Fibroblast of lung (primary cell): ENCODE measurements at places on chromosomes 1 and 21. TPM values are rescaled to one million over a fixed set of nuclear protein-coding genes. Genes with fewer than 3 reads are reported as not detected.
A peak's percentile ranks its signal among the peaks of the same experiment; 100 is the strongest.

OR2T27 gene
- total RNA-seq, result not detected in 2 replicates

CFH gene
- 146 and 237 TPM in 2 replicates for total RNA-seq

FAM163A gene
- total RNA-seq, result not detected in 2 replicates

RNF207 gene
- 9.2 and 17.2 TPM in 2 replicates for total RNA-seq

ARHGEF10L gene
- total RNA-seq, result 13.1 and 24.3 TPM in 2 replicates

FALEC gene
- total RNA-seq, result 0.83 and 1.0 TPM in 2 replicates

- no peak overlapping the region for H3K27ac ChIP-seq
- no peak overlapping the region for H3K4me3 ChIP-seq
- DNase-seq, result no peak
- H3K27me3 ChIP-seq, result no peaks in the 10 kb centered on the region
Observed at GRCh38 chr21:44301961-44302406, 2.1 kb downstream of the PFKL start.

DNA sequence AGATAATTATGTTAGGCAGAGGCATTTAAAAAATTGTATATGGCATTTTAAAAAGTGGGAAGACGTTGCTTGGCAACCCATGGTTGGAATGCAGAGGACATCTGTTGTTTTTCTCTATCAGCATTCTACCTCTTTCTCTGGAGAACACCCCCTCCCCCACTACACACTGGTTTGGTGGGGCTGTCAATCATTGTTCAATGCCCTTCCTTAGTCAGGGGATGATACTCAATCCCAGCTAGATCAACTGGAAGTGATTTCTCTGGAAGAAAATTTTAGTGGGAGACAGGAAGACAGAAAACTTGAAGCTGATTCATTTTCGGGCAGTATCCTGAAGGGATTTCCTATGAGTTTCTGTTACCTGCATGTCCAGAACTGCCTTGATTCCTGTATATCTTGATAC is 35.7 kb upstream of the CAP1 start:
- H3K4me1 ChIP-seq, result no peaks in the 10 kb centered on the region
- no peak overlapping the region for H3K4me3 ChIP-seq
- no peak overlapping the region for H3K27ac ChIP-seq
- H3K36me3 ChIP-seq, result no peaks in the 10 kb centered on the region
- H3K27me3 ChIP-seq, result peaks cover 3% of the 10 kb centered on the region

DNA sequence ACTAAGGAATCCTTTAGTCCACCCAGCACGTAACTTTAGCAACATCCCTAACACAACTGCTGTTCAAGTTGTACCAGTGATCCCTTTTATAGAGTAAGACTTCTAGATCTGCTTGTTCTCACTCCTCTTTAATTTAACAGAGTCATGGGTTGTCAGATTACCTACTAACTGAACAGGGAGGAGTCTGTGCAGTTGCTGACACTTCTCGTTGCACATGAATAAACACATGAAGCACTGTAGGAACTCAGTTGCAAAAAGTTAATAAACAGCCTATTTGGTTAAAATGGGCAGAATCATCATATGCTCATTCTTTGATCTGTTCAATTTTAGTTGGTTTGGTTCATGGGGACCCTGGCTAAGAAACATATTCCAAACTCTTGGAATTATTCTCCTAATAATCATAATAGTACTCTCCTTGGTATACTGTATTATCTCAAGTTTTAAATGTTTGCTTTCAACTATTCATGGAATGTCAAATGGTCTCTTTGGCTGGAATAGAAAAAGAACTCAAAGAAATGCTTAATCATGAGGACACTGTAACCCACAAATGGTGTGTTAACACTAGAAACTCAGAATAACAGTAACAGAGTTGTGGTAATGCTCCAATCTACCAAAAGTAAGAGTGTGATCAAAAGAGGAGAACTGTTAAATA is 15.6 kb downstream of the PLPPR5 start:
- DNase-seq, result no peak
- H3K27me3 ChIP-seq, result no peaks in the 10 kb centered on the region
- H3K4me1 ChIP-seq, result no peaks in the 10 kb centered on the region
- no peak overlapping the region for H3K27ac ChIP-seq
- H3K36me3 ChIP-seq, result no peaks in the 10 kb centered on the region

DNA sequence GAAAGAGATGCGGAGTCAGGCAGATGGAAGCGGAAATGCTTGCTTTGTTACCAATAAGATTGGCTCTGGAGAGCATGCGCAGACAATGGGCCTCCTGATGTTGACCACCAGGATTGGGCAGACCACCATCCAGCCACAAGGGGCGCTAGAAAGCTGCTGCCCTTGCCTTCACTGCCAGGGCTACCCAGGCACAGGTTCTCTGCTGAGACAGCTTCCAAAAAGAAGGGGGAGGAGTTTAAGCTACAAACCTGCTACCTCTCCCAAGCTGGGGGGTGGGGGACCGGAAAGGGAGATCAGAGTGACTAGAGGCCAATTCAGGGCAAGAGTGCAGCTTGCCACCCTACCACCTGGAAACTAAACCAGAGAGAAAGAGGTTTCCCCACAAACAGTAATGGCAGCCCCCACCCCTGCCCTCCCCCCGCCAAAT is 369.7 kb downstream of the RRAGC start:
- H3K36me3 ChIP-seq, result no peaks in the 10 kb centered on the region
- no peaks in the 10 kb centered on the region for H3K27me3 ChIP-seq
- DNase-seq, result no peak
- H3K27ac ChIP-seq, result no peak overlapping the region

GRCh38 chr1:111734426-111734825 is 4.8 kb downstream of the INKA2 start:
- H3K27ac ChIP-seq, result peak overlapping the region; percentile 83
- H3K36me3 ChIP-seq, result peaks cover 2% of the 10 kb centered on the region
- no peak overlapping the region for H3K4me3 ChIP-seq
- no peaks in the 10 kb centered on the region for H3K27me3 ChIP-seq
- peaks cover 37% of the 10 kb centered on the region for H3K4me1 ChIP-seq

- DNase-seq, result no peak
- H3K27ac ChIP-seq, result no peak overlapping the region
- no peaks in the 10 kb centered on the region for H3K36me3 ChIP-seq
- H3K27me3 ChIP-seq, result no peaks in the 10 kb centered on the region
- H3K4me3 ChIP-seq, result no peak overlapping the region
- H3K4me1 ChIP-seq, result no peaks in the 10 kb centered on the region
Observed at GRCh38 chr1:216554934-216555333, 131.7 kb upstream of the USH2A start.

GRCh38 chr1:49102752-49103151 is 326.1 kb upstream of the BEND5 start:
- H3K27ac ChIP-seq, result no peak overlapping the region
- H3K4me1 ChIP-seq, result no peaks in the 10 kb centered on the region
- no peak overlapping the region for H3K4me3 ChIP-seq

DNA sequence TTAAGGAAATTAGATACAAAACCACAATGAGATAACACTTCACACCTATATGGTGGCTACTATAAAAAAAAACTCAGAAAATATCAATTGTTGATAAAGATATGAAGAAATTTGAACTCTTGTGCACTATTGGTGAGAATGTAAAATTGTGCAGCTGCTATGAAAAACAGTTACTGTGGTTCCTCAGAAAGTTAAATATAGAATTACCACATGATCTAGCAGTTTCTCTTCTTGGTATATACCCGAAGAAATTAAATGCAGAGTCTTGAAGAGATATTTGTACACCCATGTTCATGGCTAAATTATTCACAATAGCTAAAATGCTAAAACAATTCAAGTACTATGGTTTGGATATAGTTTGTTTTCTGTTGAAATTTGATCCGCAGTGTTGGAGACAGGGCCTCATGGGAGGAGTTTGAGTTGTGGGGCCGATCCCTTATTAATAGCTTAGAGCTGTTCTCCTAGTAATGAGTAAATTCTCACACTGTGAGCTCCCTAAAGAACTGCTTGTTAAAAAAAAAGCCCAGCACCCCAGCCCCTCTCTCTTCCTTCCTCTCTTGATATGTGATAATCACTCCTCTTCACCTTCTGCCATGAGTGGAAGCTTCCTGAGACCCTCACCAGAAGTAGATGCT is 1412.1 kb downstream of the PLA2G4A start:
- no peaks in the 10 kb centered on the region for H3K27me3 ChIP-seq
- H3K27ac ChIP-seq, result no peak overlapping the region
- no peak for DNase-seq
- H3K4me3 ChIP-seq, result no peak overlapping the region
- H3K36me3 ChIP-seq, result no peaks in the 10 kb centered on the region

DNA sequence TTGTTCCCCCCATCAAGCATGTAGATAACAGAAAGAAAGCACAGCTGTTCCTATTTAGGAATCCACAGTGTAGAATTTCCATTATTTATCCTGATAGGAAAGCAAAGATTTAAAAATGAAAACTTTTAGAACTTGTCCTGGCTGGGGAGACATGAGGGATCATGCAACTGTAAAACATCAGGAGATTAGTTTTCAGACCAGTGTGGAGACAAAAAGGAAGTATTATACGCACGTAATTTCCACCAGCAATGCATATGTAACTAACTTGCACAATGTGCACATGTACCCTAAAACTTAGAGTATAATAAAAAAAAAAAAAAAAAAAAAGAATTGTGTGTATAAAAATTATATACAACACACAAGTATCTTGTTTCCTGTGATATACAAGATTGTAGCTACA is 172.4 kb downstream of the NEGR1 start:
- no peak overlapping the region for H3K4me3 ChIP-seq
- H3K36me3 ChIP-seq, result no peaks in the 10 kb centered on the region
- DNase-seq, result no peak
- H3K27ac ChIP-seq, result no peak overlapping the region
- no peaks in the 10 kb centered on the region for H3K4me1 ChIP-seq
- H3K27me3 ChIP-seq, result no peaks in the 10 kb centered on the region

- H3K36me3 ChIP-seq, result peaks cover 2% of the 10 kb centered on the region
- H3K27me3 ChIP-seq, result no peaks in the 10 kb centered on the region
- no peak overlapping the region for H3K27ac ChIP-seq
- no peak overlapping the region for H3K4me3 ChIP-seq
Observed at GRCh38 chr21:26105819-26106218, 64.8 kb downstream of the APP start.

- no peak overlapping the region for H3K27ac ChIP-seq
- H3K36me3 ChIP-seq, result no peaks in the 10 kb centered on the region
- H3K27me3 ChIP-seq, result no peaks in the 10 kb centered on the region
- no peak overlapping the region for H3K4me3 ChIP-seq
- DNase-seq, result no peak
Observed at GRCh38 chr1:208006258-208006920, 95.5 kb upstream of the CD34 start.

GRCh38 chr1:248622570-248623001 is 12.3 kb downstream of the OR2T11 start:
- H3K36me3 ChIP-seq, result no peaks in the 10 kb centered on the region
- H3K4me1 ChIP-seq, result no peaks in the 10 kb centered on the region
- no peak overlapping the region for H3K27ac ChIP-seq

- H3K27me3 ChIP-seq, result no peaks in the 10 kb centered on the region
- DNase-seq, result peak; percentile 46
- no peaks in the 10 kb centered on the region for H3K4me1 ChIP-seq
- H3K27ac ChIP-seq, result no peak overlapping the region
- H3K4me3 ChIP-seq, result no peak overlapping the region
Observed at GRCh38 chr1:170114906-170115305, 30.9 kb upstream of the NTMT2 start.

DNA sequence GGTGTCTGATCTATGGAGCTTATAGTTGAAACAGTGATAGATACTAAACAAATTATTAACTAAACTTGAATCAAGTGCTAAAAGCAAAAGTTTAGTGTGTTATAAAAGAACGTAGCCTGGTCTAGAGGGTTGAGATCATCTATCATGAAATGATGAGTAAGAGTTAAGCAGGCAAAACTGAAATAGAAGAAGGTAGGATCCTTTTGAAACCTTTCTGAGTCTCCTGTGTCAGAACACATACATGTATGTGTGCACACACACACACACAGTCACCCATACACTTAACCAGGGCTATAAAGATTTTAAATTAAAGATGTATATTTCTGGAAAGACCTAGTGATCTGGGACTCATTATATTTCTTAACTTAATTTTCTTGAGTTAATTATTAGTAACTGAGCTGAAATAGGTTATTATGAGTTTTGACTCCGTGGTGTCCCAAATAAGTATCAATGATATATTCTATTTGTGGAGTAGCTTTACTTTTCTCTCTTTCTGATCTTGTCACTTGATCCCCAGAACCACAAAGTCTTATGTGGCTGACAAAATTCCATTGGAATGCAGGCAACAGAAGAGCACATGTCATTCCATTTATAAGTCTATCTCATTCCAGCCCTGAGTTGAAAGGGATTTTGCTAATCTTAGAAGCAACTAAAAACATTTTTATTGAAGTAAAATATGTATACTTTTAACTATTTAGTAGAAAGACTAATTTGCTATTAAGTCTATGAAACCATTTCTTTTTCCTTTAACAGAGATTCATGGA is 70.7 kb downstream of the PRRX1 start:
- H3K27ac ChIP-seq, result no peak overlapping the region
- H3K36me3 ChIP-seq, result peaks cover 6% of the 10 kb centered on the region
- H3K4me3 ChIP-seq, result no peak overlapping the region
- no peaks in the 10 kb centered on the region for H3K27me3 ChIP-seq
- peaks cover 13% of the 10 kb centered on the region for H3K4me1 ChIP-seq
- DNase-seq, result peak; percentile 46

DNA sequence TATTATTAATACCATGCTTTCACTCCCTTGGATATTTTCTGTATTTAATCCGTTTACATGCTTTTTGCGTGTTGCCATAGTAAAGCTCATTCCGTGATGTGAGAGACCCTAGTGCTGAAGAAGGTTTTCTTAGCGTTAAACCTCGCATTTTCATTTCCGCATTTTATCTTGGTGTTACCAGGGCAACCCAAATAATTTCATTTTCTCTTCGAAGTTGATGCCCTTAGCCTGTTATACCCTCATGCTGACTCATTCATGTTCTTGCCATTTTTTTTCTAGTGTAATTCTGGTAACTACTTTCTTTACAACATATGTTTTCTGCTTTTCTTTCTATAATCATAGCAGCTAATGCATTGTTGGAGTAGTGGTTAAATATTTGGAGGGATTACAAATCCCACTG is 37.2 kb downstream of the LRRC8C start:
- DNase-seq, result peak; percentile 15
- H3K4me1 ChIP-seq, result peaks cover 2% of the 10 kb centered on the region
- H3K27ac ChIP-seq, result no peak overlapping the region
- H3K27me3 ChIP-seq, result no peaks in the 10 kb centered on the region
- H3K36me3 ChIP-seq, result no peaks in the 10 kb centered on the region

DNA sequence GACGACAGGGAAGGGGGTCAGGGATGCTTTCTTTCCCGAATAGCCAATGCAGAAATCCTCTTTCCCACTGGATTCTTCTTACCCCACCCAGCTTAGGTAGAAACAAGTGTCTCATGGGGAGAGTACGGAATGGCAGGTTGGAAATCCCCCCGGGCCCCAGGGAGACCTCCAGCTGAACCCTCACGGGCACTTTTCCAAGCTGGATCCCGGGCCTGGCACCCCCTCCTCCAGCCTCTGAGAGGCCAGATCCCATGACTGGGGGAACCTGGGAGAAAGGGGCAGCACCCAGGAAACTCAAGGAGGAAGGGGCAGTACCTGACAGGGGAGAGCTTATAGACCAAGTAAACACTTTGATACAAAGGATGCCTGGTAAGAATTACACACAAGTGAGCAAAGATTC is 1.3 kb downstream of the PKP1 start:
- no peak overlapping the region for H3K4me3 ChIP-seq
- no peaks in the 10 kb centered on the region for H3K4me1 ChIP-seq
- no peaks in the 10 kb centered on the region for H3K36me3 ChIP-seq
- H3K27me3 ChIP-seq, result peaks cover 30% of the 10 kb centered on the region
- no peak overlapping the region for H3K27ac ChIP-seq
